ENCODE measurements at places on chromosomes 1 and 21.

GRCh38 chr1:155117610-155118009 lies 10.1 kb upstream of the EFNA1 start:
- no peak for DNase-seq

DNA sequence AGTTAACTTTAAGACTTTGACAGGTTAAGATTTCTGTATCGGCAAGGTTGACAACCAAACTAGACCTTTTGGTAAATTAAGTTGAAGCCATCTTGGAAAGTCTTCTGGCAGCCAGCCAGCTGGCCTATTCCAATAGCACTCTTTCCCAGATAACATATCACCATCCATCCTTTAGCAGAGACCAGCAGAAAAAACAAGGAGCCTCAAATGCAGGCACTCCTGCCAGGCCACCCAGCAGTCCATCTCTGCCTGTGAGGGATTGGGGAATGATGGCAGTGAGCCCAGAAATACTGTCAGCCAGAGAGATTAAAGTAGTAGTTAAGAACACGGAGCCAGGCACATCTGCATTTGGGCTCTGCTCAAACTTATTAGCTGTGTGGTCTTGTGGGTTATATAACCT lies 19.4 kb downstream of the ZBTB40 start:
- no peak for DNase-seq

DNA sequence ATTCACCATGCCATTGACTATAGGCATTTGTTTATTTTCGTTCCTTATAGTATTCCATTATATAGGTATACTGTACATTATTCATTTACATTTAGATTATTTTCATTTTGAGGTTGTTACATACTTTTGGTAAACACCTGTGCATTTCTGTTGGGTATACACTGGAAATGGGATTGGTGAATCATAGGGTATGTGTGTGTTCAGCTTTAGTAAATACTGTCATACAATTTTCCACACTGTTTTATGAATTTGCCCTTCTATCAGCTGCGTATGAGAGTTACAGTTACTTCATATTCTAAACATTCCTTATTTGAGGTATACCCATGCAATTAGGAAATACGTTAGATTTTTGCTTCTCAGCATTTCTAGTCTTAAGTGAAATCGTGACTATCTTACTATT lies 55.1 kb upstream of the FASLG start:
- DNase-seq: no peak

DNA sequence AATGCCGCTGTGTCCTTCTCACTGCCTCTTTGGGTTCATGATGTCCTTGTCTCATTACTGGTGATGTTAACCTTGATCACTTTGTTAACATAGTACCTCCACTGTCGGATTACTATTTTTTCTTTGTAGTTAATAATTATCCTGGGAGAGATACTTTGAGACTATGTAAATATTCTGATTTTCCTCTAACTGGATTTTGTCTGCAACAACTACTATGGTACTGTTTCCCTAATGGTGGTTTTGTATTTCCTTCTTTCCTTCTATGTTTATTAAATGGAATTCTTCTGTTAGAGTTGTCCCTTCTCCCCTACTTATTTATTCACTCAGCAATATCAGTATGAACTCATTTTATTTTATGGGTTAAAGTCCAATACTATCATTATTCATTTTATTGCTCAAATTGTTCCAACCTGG lies 4.2 kb downstream of the TOR1AIP2 start:
- DNase-seq: no peak

DNA sequence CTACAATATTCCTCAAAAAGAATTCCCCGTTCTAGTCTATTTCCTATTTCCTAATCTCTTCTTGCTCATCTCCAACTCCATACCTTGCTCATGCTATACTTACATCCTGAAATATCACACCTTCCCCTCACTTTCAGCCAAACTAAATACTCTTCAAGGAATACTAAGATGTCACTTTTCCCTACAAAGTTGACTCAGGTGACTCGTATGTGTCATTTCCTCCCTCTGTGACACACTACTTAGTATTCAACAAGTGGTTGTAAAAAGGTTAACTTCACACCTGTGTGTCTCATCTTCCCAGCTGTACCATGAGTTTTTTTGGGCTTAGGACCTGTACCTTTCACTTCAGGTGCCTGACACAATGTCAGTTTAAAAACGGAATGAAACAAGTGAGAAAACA lies 81.9 kb upstream of the LBR start:
- DNase-seq: no peak

DNA sequence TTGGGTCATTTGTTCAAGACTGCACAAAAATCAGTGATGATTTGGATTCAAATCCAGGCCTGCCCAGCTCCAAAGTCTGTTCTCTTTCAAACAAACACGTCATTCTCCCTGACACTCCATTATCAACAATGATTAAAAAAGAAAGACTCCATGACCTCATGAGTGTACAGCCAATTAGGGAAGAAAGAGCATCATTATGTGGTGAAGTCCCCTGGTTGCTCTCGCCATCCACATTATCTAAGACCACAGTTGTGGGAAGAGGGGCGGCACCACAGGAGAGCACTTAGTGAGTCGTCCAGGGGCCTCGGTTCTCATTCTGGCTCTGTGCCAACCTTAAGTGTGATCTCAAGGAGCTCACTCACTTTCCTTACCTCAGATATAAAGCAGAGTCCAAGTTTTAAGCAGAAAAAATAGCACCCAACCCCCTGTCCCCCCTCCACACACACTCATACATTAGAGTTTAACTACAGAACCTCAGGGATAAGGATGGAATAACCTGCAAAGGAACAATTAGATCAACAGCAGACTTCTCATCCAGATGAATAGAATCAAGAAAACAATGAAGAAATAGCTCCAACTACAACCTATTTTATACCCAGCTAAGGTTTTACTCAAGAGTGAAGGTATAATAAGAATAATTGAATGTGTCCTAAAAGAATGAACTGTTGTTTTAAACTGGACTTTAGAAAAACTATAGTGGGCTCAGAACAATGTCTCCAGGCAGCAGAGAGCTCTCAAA lies 47.8 kb downstream of the COL6A1 start:
- DNase-seq: no peak

DNA sequence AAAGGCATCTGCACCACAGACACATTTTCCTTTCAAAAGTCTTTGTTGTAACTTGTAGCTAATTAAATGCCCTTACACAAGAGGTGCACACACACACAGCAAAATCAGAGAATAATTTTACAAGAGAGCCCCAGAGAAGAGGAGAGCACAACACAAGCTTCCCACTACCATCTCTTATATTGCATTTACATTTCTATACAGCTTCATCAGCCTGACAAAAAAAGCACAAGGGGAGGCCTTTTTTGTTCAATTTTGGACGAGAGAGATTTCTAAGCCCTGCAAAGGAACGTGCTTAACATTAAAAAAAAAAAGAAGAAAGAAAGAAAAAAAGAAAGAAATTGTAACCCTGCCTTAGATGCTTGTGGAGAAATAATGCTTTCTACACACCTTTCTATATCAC lies 17.1 kb upstream of the ESRRG start:
- DNase-seq: no peak

DNA sequence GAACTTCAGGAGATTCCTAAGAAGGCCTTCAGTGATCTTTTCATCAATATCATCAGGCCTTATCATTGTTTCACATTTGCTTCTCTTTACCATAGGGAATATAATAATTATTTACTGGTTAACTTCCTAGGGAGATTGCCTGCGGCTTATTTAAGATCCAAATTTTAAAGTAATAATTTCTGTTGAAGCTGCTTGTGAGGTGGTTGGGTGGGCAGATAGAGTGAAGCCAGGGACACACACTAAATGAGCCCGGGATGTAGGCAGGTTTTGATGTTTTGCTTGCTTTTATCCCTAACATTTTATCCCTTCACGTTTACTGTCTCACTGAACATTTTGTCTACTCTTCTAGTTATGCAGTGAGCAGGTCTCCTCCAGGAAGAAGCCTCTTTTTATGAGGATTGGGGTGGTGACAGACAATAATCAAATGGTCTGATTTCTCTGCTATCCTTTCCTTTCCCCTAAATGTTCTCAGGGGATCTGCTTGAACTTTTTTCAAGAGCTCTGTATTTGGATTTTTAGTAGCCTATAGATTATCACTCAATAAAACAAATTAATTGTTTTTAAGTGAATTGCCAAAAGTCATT lies 164.7 kb downstream of the RUNX1 start:
- peak; percentile 21 for DNase-seq

DNA sequence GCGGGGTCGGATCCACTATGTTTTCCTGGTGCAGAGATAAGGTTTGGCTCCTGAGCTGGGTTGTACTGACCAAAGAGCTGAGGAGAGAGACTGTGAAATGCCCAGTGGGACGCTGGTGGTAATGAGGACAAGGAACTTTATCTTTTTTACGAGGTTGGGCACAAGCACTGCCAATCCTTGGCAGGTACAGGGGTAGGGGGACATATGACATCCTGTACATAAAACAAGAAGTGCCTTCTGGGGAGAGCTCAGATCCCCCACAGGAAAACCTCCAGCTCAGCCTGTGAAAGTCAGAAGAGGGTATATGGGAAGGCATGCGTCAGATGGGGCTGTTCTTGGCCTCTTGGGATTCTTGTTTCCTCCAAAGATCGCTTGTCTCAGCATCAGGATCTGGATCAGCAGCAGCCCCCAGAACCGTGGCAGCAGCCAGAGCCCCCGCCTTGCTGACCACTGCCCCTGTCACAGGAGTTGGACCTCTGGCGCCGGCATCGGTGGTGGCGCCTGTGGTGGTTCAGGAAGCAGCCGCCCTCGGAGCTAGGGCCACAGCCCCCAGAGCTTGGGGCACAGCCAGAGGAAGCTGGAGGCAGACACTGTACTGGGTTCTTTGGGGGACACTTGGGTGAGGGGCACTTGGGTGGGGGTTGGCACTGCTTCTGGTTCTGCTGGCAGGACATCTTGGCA lies 905 bp downstream of the LCE3E start:
- no peak for DNase-seq

- DNase-seq: no peak
Observed at GRCh38 chr1:41397753-41398330, 36.6 kb downstream of the FOXO6 start.

DNA sequence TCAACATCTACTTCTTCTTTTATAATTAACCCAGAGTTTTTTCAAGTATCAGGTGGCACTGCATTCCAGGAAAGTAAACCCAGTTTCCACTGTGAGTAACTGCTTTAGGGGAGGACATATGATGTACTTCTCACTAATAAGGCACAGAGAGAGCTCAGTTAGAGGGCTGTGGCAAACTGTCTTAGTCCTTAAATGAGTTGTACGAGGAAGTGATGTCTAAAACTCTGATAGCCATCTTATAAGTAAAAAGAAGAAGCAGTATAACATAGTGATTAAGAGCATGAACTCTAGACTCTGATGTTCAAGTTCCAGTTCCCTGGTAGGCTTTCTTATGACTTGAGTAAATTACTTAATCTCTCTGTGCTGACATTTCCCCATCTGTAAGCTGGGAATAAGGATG lies 58.7 kb upstream of the PTGS2 start:
- DNase-seq: peak; percentile 89

DNA sequence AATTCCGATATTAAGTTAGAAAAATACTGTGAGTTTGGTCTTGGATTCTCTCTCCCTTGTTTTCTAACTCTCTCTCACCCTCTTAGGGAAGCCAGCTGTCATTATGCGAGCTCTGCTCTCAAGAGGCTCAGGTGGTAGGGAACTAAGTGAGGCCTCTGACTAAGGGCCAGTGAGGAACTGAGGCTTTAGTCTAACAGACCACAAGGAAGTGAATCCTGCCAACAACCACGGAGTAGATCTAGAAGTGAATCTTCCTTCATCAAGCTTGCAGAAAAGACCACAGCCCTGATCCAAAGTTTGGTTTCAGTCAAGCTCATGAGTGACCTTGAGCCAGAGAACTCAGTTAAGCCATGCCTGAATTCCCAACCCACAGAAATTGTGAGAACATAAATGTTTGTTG lies 180.1 kb upstream of the PRMT6 start:
- DNase-seq: no peak

DNA sequence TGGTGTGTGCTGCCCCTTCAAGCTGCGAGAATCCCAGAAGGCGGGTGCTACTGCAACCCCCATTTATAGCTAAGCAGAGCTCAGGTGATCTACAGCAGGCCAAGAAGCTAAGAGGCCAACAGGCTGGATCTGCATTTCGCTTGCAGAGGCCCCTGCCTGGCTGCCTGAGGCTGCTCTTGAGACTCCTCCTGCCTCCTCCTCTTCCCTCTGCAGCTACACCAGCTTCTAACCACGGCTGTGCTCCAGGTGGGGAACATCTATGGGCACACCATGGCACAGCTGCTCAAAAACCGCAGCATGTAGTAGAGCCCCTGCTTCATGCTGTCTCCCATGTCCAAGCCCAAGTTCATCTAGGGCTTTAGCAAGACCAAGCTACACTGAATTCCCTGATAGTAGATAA lies 72.9 kb upstream of the ZNF678 start:
- no peak for DNase-seq

DNA sequence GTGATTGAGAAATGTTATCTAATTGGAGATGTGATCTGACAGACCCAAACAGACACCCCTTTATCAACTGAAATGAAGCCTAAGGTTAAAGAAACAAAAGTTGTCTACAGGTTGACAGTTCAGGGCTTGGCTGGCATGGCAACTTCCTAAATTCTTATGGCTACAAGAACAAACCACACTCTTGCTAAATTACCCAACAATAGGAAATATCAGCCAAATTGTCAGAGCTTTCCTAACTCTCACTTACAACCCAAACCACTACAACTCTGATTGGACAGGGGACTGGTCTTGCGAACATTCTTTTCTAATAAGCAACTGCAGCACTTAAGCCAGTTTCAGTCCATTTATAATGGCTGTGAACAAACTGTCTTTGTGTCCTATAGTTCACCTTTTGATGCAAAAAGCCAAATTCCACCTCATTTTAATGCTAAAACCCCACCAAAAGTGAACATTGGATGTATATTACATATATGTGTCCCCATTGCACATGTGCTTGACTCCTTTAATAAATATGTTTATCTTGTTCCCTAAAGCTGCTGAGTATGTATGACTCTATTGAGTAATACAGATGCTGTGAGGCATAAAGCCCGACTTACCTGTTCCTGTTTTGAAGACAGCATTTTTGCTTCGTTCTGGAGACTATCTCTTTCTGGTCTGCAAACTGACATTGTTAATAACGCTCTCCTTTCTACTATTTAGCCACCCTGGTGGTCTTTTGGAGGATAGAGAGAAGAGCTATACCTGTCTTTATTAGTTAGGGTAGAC lies 101.3 kb upstream of the HMCN1 start:
- DNase-seq: peak; percentile 44

DNA sequence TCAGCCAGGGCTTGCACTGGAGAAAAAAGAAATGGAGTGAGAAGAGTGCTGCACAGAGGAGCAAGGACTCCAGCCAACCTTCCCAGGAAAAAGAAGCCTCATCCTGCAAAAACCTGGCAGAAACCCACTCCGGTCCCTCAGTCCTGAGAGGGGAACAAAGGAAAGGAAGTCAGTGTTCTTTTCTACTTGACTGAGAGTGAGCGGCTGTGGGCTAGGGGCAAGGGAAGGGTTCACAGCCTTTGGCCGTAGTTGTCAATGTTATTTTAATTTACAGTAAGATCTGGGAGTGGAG lies 8.9 kb upstream of the GOLT1A start:
- DNase-seq: no peak
